ENCODE measurements at places on chromosomes 7 and 10.

- no peak for DNase-seq
These were observed 112.9 kb downstream of the LHPP start for GRCh38 chr10:124574456-124575070.

DNA sequence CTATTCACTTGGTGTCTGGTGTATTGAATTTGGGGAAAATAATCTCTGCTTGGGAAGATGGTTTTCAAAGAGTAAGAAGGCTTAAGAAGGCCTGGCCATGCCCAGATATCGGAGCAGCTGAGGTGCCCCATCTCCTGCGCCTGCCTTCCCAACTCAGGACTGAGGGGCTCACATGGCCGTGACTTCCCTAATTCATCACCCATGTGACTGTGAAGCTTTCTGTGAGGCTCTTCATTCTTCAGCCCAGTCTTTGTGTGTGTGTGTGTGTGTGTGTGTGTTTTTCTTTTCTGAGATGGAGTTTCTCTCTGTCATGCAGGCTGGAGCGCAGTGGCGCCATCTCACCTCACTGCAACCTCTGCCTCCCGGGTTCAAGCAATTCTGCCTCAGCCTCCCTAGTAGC, 53.2 kb downstream of the PROSER2 start:
- no peak for DNase-seq

DNA sequence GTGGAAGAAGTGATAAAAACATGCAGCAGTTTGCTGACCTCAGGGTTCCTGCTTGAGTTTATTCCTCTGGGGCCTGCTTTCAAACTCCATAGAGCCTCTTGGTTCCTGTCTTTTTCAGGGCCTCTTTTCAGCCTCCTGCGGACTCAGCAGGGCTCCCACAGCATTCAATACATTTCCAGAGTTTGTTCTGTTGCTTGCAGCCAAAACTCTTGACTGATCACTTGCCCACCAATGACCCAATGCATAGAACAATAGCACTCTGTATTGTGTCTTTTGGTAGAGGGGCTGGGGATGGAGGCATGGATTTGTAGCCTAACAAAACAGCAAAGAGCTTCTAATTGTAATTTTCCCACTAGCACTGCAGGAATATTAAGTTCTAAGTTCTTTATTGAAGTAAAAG, 50.8 kb upstream of the CREB5 start:
- DNase-seq = no peak

DNA sequence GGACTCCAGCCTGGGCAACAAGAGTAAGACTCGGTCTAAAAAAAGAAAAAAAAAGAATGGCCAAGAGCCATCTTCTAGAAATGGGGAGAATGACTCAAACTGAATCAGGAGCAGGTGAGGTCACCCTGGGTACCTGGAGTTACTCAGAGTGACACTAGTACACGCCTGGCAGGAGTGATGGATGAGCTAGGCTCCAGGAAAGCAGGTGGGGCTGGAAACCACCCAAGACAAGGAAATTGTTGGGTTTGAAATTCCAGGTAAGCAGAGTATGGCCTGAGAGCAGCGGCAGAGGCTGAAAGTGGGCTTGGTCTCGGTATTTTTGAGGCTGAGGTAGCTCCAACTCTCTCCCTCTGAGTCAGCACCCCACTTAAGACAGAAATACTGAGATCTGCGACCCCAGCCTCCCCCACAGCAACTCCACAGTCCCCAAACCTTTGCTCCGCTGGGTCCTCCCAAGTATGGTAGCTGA, 18.5 kb downstream of the DDIT4 start:
- DNase-seq = no peak

GRCh38 chr7:158414486-158414961, 173.1 kb downstream of the PTPRN2 start:
- peak; percentile 9 for DNase-seq

- DNase-seq = no peak
These were observed 283.9 kb downstream of the SDHAF3 start for GRCh38 chr7:97401398-97401797.

- no peak for DNase-seq
These were observed 193.9 kb downstream of the AGMO start for GRCh38 chr7:15367897-15368296.

GRCh38 chr10:131743190-131744151, 157.3 kb upstream of the PPP2R2D start:
- no peak for DNase-seq

DNA sequence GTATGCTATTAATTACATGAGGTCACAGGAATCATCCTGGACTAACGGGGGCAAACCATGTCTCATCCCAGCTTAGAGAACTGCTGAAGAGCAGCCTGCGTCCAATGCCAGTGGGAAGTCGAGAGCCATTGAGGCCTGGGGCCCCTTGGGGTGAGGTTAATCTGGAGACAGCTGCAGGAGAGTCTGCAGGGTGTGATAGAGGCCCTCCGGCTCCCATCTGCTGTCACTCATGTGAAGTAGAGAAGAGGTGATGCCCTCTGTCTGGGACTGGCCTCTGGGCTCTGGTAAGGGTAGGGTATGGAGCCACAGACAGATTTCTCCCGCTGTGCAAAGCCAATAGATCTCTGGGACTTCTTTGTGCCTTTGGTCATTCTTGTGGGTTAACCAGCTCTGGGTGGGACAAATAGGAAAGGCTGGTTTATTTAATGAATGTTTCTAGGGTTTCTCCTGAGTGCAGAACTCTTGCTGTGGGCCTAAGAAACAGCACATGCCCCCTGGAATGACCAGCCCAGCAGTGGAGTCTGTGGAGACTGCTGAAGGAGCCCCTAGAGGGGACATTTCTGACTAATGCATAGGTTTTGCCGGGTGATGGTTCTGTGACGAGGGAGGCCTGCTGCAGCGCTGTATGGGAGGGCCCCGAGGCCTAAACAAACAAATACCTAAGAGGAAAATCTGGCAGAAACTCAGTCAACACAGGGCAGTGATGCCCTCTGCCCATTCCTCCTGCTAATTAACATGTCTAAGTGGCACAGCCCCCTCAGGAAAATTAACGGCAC, 34.5 kb downstream of the CRHR2 start:
- DNase-seq = no peak

- no peak for DNase-seq
These were observed 74.5 kb downstream of the PRPF18 start for GRCh38 chr10:13661256-13661655.

- no peak for DNase-seq
These were observed 23.5 kb downstream of the HEPACAM2 start for GRCh38 chr7:93202594-93203250.

- DNase-seq = no peak
These were observed 127.8 kb downstream of the HDAC9 start for GRCh38 chr7:18623389-18623788.

GRCh38 chr10:60963441-60964256, 19.7 kb upstream of the RHOBTB1 start:
- peak; percentile 84 for DNase-seq

- DNase-seq = peak; percentile 68
These were observed 17.0 kb downstream of the KLHDC10 start for GRCh38 chr7:130087364-130087763.

GRCh38 chr10:56547163-56547562, 186.1 kb upstream of the ZWINT start:
- no peak for DNase-seq

DNA sequence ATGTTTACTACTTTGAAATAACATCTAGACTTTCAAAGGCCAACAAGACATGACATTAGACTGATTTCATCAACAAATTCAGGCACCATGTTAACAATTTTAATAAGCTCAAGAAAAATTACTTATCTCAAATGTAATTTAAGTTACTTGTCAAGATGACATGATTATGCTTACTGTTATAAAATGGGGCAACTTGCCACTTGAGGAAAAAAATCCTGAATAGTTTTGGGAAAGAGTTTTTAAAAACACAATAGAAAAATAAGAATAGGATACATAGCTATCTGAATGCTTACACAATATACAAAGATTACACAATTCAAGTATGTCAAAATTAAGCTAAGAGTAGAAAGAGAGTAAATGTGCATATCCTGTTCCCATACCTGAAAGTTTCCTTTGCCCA, 85.4 kb downstream of the RNF32 start:
- DNase-seq = no peak

DNA sequence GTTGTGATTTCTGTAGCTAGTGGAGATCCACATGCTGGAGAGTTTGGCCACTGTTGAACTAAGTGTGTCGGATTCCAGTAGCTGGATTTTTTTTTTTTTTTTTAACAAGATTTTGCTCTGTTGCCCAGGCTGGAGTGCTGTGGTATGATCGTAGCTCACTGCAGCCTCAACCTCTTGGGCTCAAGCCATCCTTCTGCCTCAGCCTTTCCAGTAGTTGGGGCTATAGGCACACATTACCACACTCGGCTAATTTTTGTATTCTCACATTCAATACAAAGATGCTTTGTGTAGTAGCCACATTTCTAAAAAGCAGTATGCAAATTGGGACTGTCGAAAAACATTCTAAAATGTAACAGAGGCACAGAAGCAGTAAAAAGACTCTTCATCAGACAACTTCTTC, 63.5 kb downstream of the RABGEF1 start:
- DNase-seq = no peak

DNA sequence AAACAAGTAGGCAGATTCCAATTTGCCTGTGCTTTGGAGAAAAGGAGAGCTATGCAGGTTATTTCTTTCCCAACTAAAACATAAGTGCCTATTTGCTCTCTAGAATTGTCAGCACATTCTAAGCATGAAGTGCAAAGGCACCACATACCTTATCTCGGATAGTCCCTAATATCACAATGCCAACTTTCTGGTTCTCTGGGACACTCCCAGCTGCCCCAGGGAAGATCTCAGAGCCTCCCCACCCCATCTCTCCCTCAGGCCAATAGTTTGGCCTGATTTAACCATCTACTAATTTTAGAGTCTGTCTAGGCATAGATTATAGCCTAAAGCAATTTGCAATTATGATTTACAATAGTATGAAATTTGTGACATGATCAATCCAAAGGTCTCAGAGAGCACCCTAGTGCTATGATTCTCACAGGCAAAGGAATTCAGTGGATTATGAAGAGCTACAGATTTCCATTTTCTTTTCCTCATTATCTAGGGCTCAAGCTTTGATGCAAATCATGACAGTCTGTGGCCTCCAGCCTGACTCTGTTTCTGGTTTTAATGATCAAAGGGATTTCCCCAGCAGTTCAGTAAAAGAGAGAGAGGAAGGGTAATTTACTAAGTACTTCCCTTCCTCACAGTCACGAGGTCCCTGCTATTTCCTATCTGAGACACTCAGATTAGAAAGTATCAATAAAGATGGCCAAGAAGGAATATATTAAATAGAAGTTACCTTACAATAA, 29.0 kb upstream of the IL6 start:
- no peak for DNase-seq

GRCh38 chr7:129882531-129882930, 70.2 kb downstream of the UBE2H start:
- peak; percentile 49 for DNase-seq

Data from fibroblast of upper back skin (primary cell).